ENCODE measurements at places on chromosomes 3 and 15.

DNA sequence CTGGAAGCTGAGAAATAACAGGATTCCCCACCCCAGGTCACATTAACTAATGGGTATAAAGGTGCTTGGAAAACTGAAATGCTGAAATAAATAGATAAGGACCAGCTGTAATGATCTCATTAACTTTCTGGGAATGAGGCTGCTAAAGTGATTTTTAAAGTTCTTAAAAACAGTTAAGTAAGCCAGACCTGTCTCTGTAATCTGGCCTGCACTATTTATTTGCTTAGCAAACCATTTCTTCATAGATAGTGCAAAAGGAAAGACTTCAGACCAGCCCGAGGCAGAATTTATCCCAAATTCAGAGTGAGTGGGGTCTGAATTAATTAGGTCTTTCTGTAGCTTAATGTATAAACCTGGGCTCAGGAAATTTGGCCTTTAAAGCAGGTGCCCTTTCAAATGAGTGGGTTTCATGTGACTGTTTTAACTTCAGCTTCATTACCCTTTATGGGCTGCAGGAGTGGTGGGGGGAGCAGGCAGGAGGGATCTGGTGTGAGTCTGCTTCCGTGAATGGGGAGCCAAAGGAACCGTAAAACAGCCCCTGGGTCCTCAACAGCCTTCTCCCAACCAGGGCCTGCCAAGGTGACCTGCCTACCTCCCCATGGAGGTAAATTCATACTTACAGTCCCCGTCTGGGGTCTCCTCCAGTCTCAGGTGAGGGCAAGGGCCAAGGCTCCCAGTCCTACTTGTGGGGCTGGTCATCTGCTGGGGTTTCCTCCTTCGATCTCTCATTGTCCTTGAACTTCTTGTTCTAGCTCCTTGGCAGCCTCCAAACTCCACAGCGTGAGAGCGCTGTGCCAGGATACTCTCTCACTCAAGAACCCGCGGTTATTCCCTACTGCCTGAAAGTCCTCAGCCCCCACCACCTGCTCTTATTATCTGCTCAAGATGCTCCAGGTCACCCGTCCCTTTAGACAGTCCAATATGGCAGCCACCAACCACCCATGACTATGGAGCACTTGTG, 31.2 kb downstream of the MAGEF1 start:
- DNase-seq, result no peak

GRCh38 chr3:127732303-127732702, 59.6 kb downstream of the ABTB1 start:
- no peak for DNase-seq

DNA sequence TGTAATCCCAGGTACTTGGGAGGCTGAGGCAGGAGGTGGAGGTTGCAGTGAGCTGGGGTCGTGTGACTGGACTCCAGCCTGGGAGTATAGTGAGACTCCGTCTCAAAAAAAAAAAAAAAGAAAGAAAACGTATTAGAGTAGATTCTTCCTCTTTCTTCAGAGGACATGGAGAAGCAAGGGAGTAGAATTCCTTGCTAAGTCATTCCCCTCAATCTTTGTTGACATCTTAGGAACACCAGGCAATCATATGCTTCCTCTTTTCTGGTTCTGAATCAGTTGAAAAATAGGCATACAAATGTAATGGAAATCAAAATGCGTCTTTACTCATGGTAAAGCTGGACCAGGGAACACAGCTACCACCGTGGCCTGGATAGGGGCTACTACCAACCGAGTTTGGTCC, 38.3 kb upstream of the ATOSA start:
- no peak for DNase-seq

GRCh38 chr15:29403772-29404171, 134.2 kb upstream of the NSMCE3 start:
- no peak for DNase-seq

- DNase-seq, result no peak
Observed at GRCh38 chr3:57999417-58000115, 8.7 kb upstream of the FLNB start.

- DNase-seq, result no peak
Observed at GRCh38 chr15:77179541-77179998, 108.7 kb upstream of the TSPAN3 start.

GRCh38 chr3:140753865-140754754, 76.2 kb downstream of the TRIM42 start:
- DNase-seq, result no peak

DNA sequence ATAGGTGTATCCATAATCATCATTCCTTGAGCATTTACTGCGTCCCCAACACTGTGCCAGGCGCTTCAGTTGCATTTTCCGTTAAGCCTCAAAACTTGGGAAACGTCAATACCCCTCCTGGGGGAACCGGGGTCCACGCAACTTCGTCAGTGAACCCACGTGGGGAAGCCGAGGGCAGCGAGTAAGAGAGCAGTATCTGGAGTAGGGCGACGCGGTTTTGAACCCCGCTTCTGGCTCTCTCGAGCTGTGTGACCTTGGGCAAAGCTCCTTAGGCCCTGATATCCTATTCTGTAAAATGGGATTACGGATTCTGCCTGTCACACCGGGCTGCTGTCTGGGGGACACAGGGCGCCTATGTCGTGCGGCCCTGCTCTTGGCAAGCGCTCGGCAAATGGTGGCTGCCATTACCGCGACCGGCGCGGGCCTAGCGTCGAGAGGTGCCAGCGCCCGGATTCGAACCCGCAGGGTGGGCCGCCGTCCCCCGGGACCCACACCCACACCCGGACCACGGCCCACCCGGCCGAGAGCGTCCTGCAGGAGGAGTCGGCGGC, 590 bp downstream of the POLG start:
- no peak for DNase-seq

DNA sequence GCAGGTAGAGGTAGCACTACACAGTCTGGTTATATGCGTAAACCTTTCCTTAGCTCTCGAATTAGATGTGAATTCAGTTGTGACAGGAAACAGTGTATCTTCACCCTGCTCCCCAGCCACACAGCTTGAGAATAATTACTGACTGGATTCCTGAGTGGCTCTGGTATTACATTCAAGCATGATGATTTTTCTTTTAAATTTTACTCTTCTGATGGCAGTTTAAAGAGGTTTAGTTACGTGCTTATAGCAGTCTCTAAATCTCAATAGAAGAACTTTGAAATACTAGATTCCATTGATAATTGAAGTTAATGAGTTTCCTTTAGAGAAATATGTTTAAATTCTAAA, 98.8 kb downstream of the FNDC3B start:
- DNase-seq, result no peak

DNA sequence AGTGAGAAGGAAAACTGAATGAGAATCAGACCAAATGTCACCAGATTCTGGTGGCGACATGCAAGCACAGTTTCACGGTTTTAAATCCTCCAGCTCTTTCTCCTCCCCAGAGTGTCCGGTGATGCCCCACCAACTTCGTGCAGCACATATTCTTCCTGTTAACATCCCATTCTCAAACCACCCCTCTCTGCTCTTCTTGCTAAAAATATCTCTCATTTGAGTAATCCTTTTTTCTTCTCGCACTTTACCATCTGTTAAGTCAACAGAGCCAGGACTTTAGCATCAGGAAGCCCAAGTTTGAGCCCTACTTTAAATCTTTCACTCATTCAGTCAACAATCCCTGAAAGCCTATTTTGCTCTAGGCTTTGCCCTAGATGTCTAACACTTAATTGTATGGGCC, 68.2 kb upstream of the VGLL4 start:
- no peak for DNase-seq

DNA sequence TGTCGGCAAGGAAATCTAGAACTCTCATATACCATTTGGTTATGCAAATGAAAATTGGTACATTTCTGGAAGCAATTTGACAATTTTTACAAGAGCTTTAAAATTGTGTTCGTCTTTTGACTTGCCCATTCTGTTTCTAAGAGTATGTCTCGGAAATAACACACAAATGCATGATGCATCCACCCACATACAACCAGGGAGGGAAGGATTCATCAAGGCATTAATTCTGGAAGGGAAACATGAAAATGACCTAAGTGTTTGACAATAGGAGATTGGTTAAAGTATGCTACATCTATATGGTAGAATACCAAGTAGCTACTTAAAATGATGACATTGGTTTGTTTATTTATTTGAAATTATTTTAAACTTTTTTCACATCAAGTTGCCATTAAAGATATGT, 58.6 kb downstream of the PIAS1 start:
- DNase-seq, result no peak

GRCh38 chr3:169545606-169546005, 117.9 kb downstream of the MECOM start:
- no peak for DNase-seq

DNA sequence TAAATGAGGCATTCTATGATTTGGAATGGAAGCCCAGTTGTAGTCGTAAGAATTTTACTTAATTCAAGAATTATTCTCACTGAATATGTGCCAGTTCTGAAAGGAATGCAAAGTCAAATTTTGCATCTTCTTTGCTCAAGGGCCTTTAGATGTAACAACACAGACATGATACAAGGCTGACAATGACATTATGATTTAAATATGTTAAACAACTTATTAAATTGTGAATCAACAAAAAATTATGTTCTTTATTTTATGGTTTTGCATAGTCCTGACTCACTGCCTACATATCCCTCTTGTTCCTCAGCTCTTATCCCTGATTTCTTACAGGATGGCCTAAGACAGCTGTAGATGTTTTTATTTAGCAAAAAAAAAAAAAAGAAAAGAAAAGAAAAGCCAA, 170.9 kb upstream of the NR2E3 start:
- DNase-seq, result no peak

DNA sequence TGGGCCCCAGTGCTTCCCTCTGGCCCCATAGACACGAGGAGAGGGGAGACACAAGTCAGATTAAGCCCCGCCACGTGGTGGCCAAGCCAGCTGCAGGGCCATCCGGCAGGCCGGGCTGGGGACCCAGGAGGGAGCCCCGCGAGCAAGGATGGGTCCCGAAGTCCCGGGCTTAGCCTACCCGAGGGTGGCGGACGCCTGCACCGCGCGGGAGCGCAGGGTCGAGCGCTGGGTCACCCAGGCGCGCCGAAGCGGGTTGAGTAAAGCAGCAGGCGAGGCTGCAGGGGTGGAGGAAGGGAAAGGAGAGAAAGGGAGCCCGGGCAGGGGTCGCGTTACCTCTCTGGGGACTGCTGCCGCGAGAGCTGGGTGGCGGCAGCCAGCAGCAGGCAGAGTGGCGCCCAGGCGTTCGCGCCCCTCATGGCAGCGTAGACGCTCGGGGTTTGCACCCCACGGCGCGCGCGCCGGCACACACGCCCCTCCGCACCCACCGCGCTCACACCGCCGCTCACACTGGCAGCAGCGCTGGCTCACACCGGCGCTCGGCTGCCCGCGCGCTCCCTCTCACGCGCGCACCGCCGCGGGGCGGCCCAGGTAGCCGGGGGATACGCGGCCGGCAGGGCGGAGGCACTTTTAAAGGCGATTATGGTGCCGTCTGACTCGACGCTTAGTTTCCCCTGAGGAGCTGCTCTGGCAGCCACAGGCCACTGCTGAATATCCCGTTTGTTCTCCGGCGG, at the start of gene PCOLCE2:
TSS of gene PCOLCE2 (minus strand) at position 603 of the 731 bp plus-strand sequence. CDS start at position 416, 187 bp downstream.
- DNase-seq, result no peak

- no peak for DNase-seq
Observed at GRCh38 chr3:149575213-149575960, 82.4 kb downstream of the WWTR1 start.

DNA sequence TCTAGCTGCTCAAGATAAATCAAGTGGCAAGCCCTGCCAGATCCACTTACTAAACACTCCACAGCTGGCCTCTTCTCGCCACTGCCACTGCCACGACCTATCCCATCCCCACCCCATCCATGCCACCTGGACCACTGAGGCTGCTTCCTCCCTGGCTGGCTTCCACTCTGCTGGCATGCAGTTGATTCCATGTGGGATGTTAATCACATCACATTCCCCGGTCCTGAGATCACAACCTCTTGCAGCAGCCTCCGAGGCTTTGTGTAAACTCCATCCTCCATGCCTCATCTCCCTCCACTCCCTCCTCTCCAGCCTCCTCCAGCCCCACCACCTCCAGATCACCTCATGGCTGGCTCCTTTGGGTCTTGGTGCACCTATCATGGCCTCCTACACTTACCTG, 7.7 kb downstream of the NCKIPSD start:
- DNase-seq, result no peak

DNA sequence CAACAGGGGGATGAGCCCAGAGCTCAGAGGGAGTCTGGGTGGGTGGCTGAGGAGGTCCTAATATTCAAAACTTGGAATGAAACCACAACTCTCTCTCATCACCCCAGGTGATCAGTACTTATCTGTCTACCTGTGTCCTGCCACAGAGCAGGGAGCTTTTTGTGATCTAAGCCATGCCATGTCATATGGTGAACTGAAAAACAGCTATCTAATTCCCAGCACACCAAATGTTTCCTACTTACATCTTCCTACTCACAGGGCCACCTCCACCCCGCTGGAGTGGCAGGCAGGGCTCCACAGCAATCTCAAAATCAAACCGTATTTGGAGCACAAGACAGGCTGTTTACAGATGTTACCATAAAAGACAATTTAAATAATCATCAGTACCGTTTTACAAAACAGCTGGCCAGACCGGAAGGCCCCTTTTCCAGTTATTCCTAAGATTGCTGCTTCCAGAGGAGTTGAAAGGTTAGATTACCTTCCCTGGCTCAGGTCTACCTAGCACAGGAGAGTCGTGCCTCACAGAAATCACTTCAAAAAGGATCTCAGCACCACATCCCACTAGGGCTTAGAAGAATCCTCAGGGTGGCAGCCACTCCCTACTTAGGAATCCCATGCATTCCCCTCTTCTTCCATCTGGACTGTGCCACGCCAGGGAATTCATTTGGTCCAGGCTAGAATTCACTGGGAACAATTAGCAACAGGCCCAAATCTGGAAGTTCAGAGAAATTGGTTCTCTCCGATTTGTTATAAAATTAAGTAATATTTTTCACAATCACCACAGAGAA, 226.6 kb upstream of the IL12A start:
- DNase-seq, result no peak

- DNase-seq, result no peak
Observed at GRCh38 chr3:157938154-157938779, 168.0 kb downstream of the SHOX2 start.

DNA sequence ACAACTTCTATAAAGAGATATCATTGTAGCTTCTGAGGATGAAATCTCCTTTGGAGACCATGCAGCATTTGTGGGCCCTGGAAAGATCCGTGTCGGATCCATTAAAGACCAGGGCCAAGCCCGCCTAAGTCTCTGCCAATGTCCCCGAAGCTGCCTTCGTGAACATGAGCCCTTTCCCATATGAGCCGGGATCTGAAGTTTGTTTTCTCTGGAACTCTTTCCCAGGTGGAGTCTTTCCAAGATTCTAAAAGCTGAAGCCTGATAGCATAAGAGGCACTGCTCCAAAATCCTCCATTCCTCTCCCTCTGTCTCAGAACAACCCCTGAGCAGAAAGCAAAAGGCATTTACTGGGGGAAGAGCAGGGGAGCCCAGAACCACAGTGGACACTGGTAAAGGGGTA, 274.6 kb downstream of the NTRK3 start:
- no peak for DNase-seq

DNA sequence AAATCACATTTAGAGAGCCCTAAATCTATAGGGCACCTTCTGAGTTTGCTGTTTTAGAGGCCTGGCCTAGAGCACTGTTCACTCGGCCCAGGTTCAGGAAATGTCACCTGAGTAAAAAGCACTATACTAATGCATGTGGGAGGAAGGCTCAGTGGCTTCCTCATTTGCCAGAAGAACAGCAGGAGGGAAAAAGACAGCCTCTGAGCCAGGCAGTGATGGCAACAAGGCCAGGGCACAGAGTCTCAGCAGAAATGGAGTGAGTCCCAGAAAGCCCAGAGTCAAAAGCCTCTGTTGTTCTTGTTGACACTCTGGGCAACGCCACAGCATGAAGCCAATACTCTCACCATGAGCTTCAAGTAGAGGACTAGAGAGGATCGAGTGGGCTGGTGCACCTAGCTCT, 25.9 kb downstream of the LTF start:
- peak; percentile 27 for DNase-seq

GRCh38 chr3:24487325-24488262, 7.1 kb downstream of the THRB start:
- DNase-seq, result no peak

Measured in hypothalamus (tissue), 51 donors.